ENCODE measurements at places on chromosomes 16 and 17.
A peak's percentile ranks its signal among the peaks of the same experiment; 100 is the strongest.

DNA sequence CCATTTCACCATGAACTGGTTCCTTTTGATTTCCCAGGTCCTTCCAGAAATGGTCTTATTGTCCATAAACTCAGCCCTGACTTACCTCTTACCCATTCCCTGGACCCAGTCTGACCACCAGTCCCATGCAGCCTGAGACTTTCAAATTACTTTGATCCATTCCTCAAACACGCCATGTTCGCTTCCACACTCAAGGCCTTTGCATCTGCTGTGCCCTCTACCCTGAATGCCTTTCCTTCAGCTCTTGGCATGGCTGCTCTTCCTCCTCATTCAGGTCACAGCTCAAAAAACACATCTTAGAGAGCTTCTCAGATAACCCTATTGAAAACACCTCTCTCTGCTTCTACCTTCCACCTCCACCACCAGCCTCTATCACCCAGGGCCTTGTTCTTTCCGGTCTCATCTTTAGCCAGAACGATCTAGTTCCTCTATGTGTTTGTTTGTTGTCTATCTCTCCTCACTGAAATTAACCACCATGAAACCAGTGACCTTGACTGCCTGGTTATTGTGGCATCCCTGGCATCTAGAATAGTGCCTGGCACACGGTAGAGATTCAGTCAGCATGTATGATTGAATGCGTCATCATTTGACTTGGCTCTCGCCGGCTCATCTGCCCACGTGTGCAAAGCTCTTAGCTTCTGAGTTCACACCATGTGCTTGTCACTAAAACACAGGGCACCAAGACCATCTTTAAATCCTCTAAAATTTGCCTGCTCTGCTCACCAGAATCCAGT is 12.8 kb downstream of the CRYM start:
- no peak for DNase-seq

DNA sequence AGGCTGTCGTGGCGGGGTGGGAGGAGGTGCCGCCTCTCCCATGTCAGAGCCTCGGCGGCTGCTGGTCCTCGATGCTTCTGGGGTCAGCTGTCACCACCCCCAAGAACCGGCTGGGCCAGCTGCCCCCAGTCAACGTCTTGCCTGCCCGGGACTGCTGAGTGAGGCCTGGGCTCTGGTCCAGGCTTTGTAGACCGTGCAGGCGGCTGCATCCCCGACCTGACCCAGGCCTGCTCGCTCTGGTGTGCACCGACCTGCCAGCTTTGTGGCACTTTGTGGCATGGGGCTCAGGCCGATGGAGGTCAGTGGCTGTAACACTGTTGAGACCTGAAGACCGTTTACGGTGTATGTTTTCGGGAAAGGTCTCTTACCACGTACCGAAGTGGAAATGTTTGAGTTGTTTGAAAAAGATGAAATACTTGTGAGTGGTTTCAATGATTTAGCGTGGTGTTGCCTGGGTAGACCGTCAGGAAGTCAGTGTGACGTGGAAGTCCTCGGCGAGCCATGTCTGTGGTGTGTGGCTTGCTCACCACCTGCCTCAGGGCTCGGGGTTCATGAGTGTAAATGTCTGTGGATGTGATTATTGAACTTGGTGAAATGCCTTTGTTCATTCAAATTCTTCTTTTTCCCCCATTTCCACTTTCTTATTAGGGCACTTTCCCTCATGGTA is 53.2 kb upstream of the ZNF750 start:
- no peak for DNase-seq

DNA sequence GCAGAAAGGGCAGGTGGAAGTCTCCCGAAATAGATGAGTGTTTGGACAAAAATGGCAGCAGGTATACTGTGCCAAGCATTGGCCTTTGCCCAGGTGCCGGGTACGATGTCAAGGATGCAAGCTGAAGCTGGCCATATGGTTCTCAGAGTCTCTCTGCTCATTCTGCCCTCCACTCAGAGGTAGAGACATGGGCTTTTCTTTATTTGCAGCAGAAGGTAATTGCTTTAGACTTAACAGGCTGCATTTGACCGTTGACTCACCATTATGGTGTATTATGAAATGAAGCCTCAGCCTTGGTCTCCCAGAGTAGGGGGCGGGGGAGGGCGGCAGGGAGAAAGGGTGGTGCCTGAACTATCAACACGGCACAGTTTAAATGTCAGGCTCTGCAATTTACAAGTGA is 969.1 kb upstream of the EEF2KMT start:
- no peak for DNase-seq

DNA sequence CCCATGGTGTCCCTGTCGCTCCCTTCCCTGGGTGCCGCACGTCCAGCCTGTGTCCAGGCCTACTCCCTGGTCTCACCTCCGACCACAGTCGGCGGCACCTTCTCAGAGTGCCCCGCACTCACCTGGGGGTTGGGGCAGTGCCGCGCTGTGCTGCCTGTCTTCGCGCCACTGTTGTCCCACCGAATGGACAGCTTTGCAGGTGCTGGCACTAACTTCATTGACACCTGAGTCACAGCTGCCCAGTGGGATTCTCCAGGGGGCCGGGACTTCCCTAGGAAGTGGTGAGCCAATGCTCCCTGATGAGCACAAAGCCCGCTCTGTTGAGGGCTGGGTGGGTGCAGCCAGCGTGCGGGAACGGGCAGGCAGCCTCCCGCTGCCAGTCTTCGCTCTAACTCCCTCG is 24.3 kb upstream of the DBNDD1 start:
- no peak for DNase-seq

DNA sequence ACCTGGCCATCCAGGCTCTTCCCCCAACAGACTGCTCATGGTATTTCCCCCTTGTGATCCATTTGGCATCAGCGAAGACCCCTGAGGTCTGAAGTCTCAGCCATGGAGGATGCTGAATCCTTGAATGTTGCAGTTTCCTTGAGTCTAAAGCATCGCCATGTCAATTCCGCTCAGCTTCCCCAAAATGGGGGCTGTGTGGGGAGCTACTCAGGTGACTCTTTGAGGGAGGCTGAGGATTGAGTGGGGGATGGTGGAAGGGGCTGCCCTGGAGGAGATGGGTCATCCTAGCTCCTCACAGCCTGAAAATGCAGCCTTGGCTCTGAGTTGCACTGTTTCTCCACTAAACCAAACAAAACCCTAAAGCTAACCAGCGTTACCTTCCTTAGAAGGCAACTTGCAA is 2.6 kb downstream of the C16orf78 start:
- DNase-seq, result no peak

GRCh38 chr17:8100763-8101162 is 13.2 kb upstream of the ALOX12B start:
- DNase-seq, result no peak

DNA sequence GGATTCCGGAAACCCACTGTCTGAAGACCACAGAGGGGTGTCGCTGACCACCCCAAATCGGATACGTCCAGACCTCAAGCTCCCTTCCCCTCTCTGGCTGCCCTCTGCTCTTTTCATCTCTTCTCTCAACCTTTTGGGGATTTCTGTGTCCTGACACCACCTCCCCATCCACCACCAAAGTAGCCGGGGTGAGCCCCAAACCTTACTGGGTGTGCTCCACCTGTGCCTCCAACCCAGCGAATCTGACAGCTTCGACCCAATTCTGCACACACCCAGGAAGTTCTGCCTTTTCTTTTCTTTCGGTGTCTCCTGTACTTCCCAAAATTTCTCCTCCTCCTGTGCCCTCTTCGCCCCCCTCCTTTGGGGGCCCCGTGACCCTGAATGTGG is 534 bp downstream of the KCTD11 start:
- DNase-seq, result no peak

DNA sequence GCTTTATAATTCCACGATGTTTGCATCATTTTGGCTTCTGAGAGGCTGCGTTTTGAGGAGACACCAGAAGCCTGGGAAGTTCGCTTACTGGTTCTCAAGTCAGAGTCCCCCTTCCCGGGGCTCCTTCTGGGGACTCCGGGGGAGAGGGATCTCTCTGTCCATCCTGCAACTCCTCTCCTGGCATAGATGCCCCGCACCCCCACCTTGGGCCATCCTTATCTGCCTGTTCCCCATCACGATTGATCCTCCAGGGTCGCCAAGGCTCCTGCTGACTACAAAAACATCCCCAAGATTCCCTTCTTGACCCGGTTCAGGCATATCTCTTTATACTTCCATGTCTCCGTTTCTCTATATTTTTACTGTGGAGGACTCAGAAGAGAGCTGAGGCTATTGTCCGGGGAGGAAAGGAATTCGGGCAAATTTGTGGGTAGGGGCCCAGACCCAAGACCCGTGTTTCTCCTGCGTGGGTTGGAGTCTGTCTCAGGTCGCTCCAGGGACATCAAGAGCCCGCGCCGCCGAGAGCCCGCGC is 18.4 kb upstream of the HOXB13 start:
- DNase-seq, result no peak

DNA sequence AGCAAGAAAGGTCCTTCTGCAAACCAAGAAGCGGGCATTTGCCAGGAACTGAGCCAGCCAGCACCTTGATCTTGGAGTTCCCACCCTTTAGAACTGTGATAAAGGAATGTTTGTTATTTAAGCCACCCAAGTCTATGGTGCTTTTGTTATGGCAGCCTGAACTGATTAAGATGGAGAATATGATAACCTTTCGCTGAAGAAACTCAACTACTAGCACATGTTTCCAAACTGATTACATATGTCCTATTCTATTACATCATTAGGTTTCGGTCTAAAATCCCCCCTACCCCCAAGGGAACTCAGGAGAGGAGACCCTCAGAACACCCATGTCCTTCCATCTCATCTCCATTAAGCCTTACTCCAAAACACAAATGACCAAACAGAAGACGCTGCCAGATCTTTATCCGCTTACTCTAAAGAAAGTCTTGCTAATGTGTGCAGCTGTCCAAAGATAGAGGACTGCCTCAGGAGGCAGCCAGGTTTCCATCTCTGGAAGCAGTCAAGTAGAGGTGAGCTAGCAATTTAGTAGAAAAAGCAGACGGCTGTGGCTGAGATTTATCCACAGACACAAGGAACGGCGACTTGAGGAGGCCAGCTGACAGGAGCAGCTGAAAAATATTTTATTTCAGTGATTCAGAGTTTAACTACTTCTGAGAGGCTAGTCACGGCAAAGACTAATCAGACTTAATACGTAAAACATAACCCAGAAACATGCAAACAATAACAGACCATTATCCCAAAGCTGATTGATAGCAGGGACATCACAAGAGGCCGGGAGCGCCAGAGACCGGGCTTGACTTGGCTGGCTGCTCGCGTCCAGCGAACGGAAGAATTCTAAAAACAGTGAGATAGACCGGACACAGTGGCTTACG is 611.4 kb upstream of the CDH5 start:
- no peak for DNase-seq

DNA sequence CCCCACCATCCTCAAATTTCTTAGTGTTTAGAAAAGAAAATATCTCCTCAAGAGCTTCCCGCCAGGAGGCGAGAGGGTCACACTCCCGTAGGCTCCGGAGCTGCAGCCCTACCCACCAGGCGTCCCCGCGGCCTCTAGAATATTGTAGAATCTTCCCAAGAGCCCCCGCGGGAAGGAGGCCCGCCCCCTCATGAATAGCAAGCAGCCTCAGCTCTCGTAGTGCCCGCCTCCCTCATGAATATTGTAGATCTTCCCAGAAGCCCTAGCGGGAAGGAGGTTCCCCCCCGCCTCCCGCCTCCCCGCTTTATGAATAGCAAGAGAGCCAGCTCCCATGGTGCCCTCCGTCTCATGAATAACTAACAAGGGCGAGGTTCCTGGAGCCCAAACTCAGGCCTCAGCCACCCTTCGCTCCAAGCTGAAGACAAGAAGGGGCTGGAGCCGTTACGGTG is at the start of gene FBXO47:
Gene FBXO47 (minus strand): TSS at position 114 of the 449 bp plus-strand sequence. CDS start 4,378 bp downstream, outside the sequence.
- DNase-seq, result peak; percentile 81

DNA sequence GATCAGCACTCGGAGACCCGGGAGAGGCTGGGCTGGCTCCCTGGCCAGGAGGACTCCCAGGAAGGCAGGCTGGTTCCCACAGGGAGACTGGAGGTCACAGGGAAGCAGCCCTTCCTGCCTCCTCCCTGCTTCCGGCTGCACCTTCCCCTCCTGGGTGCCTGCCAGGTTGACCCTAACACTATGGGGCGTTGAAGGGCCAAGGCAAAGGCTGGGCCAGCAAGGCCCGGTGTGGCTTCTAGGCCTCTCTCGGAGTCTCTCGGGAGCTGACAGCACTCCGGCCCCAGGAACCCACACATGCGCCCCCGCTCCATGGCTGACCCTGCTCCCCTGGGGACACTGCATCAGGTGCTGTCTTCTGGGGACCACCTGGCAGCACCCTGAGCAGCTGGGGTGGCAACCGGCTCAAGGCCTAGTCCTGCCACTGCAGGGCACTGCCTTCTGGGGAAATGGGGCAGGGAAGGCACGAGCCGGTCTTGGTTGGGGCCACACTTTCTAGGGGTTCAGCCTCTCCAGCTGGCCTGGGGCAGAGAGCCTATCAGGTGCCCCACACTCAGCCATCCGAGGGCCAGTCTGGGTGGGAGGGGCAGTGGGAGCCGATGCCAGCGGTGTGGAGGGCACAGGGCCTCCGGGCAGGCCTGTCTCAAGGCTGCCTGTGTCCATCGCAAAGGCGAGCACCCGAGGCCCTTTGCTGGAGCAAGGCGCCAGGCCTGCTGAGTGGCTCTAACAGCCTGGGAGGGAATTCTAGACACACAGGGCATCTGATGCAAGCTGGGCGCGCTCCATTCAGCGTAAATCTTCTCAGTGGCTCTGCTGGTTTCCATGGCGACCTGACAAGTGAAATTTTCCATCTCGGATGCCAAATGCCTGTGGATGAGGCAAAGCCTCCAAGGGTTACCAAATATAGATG is 5.6 kb upstream of the MTSS2 start:
- DNase-seq, result no peak

- DNase-seq, result peak; percentile 64
These were observed 744 bp upstream of the GGNBP2 start for GRCh38 chr17:36544044-36544306.

GRCh38 chr17:4160294-4160859 is 17.4 kb downstream of the CYB5D2 start:
- no peak for DNase-seq

DNA sequence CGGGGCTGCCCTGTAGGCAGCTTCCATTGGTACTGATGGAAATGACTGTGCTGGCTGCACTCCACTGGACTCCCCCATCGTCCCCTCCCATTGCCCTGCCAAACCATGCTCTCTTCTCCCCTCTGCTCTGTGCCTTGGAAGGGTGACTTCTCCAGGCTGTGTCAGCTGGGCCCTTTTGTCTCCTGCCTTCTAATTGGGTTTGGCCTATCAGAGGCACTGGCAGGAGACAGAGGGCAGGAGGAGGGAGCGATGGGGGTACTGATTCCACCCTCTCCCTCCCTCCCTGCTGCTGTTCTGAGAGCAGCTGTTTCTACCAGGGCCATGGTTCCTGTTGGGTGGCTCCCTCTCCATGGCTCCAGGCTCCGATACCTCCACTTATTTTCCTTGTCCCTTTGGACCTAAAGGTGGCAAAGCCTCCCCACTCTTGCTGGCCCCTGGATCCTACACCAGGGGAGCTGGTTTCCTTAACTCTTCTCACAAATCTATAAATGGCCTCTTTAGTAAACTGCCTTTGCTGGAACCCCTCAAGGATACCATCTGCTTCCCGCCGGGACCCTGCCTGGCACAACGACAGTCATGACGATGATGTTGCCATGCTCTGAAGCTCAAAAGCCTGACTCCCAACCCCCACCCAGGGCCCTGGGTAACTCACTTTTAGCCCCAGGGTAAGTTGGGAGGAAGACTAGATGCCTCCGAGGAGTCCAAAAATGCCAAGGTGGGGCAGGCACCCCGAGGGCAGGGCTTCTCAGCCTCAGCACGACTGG is 123.8 kb upstream of the RPL38 start:
- DNase-seq, result no peak
